ENCODE measurements at places on chromosomes 6 and 20. TPM values are rescaled to one million over a fixed set of nuclear protein-coding genes. Genes with fewer than 3 reads are reported as not detected.

PLA2G7 gene
- not detected for total RNA-seq

PAK5 gene
- not detected for total RNA-seq

LAMA2 gene
- 0.02 TPM for total RNA-seq

ELOVL5 gene
- 113 TPM for total RNA-seq

PRL gene
- not detected for total RNA-seq

MAS1 gene
- total RNA-seq: not detected

TINAG gene
- total RNA-seq: not detected

OPN5 gene
- not detected for total RNA-seq

OR12D3 gene
- total RNA-seq: not detected
